ENCODE measurements at places on chromosomes 7 and 10.

- no peak for DNase-seq
Observed at GRCh38 chr7:12569673-12570072, 847 bp upstream of the SCIN start.

GRCh38 chr7:45970454-45970853 lies 49.4 kb upstream of the IGFBP3 start:
- DNase-seq = no peak

- DNase-seq = no peak
Observed at GRCh38 chr7:131238347-131238931, 89.2 kb upstream of the MKLN1 start.

- DNase-seq = no peak
Observed at GRCh38 chr7:104286839-104287238, 41.6 kb upstream of the LHFPL3 start.

GRCh38 chr10:99996671-99997648 lies 12.8 kb downstream of the DNMBP start:
- no peak for DNase-seq

- no peak for DNase-seq
Observed at GRCh38 chr7:18553605-18554003, 58.1 kb downstream of the HDAC9 start.

DNA sequence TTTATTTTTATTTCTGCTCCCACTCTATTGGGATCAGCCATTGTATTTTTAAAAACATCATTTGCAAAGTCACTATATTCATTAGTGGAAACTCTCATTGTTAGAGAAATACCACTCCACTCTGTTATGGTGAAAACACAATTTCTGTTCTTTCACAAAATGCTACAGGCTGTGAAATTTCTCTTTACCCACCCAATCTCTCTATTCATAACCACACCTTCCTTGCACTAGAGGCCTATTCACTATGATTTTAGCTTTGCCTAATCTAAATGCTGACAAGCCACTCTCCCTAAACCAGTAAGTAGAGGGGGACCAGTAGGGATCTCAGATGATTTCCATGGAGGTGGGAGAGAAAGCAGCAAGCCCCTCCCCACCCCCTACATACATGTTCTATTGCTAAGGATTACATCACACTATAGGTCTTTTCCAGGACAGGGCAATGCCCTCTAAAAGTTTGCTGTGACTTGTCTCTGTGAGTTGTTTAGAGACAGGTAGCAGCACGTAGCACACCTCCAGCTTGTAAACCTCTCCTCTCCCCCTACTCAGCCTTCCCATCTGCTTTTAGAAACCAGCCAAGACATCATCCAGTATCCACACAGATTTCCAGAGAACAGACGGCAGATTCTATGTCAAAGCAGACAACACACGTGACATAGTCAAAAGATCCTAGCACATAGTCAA lies 58.3 kb upstream of the PPP1R3C start:
- no peak for DNase-seq

GRCh38 chr7:156604311-156604710 lies 36.3 kb upstream of the RNF32 start:
- DNase-seq = no peak

DNA sequence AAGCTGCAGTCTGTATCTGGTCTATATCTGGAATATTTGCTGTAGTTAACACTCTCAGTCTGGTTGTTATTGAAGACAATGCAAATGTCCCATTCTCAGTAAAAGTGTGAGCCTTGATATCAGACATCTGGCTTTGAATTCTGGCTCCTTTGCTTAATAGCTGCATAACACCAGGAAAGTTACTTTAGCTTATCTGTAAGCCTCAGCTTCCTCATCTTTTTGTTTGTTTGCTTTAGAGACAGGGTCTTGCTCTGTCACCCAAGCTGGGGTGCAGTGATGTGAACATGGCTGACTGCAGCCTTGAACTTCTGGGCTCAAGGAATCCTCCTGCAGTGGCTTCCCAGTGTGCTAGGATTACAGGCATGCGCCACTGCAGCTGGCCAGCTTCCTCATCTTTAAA lies 41.3 kb downstream of the CNNM2 start:
- no peak for DNase-seq

- no peak for DNase-seq
Observed at GRCh38 chr7:96675548-96675947, 34.1 kb downstream of the SEM1 start.

- DNase-seq = no peak
Observed at GRCh38 chr7:151700586-151701165, 176.2 kb downstream of the PRKAG2 start.

GRCh38 chr7:101126651-101127459 lies at the start of gene SERPINE1:
Gene SERPINE1, plus strand, starts transcription at chr7:101127104. Its CDS starts 1,290 bp downstream, at chr7:101128394.
- peak; percentile 26 for DNase-seq

DNA sequence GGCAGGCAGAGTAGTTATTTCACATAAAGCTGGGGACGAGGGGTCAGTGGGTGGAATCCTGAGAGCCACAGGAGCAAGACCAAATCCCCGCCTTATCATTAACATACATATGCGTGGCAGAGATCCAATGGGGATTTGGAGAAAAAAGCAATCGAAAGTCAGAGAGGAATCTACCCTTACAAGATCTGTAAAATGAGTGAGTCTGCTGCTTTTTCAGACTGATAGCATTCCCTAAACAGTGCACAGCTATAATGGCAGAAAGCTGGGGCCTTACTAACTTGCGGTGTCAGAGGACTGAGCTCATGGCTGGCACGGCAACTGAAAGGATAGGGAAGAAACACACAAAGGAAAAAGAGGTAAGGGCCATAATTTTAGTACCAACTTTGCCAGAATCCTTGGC lies 25.0 kb downstream of the GPR22 start:
- no peak for DNase-seq

GRCh38 chr7:680411-681127 lies 45.9 kb upstream of the DNAAF5 start:
- DNase-seq = no peak

GRCh38 chr10:78759456-78760120 lies 309.2 kb upstream of the ZMIZ1 start:
- DNase-seq = no peak

DNA sequence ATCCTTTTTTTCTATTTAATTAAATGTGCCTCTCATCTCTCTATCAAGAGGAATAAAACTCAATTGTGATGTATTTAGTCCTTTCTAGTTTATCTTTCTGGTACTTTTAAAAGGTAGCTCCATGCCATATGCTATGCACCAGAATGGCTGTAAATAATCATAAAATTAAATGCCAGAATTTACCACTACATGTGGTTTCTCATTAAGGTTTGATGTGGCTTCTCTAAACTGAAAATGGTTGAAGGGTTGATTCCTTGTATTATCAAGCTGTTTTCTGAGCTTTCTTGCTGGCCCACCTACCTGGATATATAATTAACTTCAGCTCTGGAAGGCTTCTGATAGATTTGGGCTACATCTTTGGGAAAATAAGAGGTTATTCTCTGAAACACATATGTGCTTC lies 171.9 kb upstream of the RHOBTB1 start:
- no peak for DNase-seq

DNA sequence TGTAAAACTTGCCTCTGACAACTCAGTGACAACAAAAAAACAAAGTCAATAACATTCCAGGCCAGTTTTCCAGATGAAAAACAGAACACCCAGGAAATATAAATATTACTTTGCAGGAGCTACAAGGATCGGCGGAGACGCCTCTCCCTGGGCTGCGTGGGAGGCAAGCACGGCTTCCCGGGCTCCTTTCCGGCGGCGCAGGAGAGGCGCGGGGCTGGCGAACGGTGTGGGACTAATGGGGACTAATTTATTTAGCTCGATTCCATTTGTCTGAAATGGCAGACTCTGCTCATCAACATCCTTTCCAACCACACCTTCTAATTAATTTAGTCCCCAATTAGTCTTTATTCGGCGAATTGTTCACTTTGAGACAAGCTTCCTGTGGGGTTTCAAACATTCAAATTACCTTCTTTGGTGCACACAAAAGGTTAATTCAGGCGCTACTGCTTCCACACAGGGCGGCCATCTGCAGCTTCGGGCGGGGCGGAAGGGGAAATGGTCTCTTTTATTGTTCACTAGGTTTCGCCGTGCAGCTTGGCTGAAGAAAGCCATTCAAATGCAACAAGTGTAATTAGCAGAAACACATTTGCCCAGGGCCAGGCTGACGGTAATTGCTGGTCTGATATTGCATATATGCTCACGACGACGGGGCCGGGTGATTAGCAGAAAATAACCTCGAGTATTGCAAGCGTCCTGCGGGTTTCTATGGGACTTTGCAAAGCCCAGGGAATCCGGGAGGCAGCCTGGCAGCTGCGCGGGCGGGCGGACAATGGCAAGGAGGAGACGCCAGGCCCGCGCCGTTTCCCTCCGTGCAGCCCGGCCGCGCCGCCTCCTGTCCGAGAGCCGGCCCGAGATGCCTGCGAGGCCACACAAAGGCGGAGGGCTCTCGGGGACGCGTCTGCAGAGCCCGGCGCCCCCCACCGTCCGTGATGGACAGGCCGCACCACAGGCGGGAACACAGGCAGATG lies 270.1 kb downstream of the PTPRN2 start:
- no peak for DNase-seq

DNA sequence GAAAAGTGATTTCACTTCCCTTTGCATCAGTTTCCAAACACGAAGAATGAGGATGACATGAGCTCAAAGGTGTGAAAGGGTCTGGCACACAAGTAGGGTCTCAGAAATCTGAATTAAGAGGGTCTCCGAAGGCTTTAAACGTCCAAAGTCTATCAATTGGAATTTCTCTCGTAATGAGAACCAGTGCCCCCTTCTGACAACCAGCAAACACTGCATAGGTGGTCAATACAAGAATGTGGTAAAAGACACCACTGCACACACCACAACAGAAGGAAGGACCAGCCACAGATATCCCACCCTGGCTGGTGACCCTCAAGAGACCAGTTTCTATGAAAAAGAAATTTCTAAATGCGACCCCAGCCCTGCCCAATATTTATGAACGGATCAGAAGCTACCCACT lies 78.1 kb downstream of the CALN1 start:
- DNase-seq = no peak

DNA sequence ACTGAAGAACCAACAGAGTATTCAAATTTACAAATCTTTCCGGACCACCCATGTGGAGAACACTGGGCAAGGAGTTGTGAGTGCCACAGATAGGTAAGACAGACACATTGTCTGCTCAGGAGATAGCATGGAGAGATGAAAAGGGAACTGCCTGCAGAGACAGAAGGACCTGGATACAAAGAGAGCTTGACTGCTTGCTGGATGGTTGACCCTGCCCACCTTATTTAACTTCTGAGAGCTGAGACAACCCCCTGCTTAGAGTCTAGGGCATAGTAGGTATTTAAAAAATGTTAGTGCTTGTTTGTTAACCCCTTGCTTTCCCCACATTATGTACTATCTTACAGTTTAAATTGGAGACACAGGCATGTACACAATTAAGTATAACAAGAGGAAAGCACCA lies 314.1 kb downstream of the THSD7A start:
- no peak for DNase-seq

GRCh38 chr7:51213618-51214017 lies 103.0 kb downstream of the COBL start:
- no peak for DNase-seq

DNA sequence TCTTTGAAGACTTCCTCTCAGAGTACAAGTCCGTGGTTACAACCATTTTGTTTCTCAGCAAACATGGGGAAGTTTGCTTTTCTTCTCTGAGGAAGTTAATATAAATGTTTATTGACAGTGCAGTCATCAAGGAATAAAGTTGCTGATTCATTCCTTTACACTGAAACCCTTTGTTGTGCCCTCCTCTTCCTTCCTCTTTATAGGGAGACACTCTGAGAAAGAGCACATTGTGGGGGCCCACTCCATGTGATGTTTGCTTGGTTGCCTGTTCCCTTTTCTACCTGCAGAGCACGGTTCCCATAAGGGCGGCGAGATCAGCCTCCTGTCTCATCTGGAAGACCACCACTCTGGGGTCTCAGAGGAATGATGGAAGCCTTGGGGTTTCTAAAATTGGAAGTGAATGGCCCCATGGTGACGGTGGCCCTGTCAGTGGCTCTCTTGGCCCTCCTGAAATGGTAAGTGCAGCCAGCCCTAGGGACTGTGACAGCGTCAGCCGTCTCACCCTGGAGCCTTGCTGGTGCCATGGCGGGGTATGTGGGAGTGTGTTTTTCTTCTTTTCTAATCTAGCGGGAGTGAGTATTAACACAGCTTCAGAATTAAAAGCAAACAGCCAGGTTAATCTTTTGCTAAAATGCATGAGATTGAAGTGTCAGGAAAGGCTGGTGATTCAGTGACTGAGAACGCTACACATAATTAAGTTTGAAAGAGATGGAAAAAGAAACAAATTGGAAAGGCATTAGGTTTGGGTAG lies at the start of gene TBXAS1:
TSS of gene TBXAS1 (plus strand) at position 240 of the 750 bp plus-strand sequence. CDS start at position 367, 127 bp downstream.
- peak; percentile 87 for DNase-seq

- DNase-seq = no peak
Observed at GRCh38 chr7:150383710-150384397, 4.7 kb downstream of the ZNF775 start.

- no peak for DNase-seq
Observed at GRCh38 chr7:116776046-116776445, 86.3 kb upstream of the CAPZA2 start.

GRCh38 chr7:27375958-27376357 lies 133.4 kb downstream of the EVX1 start:
- DNase-seq = no peak
